LNCaP clone FGC (cell line): ENCODE measurements at places on chromosomes 7 and 10.

DNA sequence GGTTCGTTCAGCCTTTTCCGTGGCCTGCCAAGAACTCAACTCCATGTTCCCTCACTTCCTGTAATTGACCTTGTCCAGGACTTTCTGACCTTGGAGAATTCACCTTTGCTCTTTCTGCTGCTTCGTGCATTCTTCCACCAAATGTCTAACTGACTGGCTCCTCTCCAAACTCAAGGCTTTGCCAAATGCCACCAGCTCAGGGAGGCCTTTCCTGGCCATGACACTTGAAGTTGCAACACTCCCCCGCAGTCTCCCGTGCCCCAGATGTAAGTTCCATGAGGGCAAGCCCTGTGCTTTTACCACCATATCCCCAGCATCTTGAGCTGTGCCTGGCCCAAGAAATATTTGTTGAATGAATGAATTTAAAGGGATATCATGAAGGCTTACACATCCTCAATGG is 238.4 kb downstream of the ARHGAP21 start:
- no peak for DNase-seq

GRCh38 chr7:14685167-14685566 is 217.4 kb downstream of the DGKB start:
- DNase-seq: no peak

DNA sequence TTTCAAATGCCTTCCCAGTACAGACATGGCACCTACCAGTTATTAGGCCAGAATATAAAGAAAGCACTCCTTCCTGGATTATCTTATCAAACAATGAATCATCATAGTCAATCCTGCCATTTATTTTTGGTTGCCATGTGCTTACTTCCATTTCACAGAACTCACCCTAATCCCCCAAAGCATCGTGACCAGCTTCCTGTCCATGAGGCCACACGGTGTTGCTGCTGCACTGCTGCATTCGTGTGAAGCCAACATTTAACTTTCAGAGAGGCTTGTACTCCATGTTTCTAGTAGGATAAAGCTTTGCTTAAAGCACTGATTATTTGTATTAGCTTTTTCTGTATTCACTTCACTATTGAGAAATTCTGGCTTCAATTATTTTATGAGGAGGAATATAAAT is 14.4 kb downstream of the COL28A1 start:
- no peak for DNase-seq

DNA sequence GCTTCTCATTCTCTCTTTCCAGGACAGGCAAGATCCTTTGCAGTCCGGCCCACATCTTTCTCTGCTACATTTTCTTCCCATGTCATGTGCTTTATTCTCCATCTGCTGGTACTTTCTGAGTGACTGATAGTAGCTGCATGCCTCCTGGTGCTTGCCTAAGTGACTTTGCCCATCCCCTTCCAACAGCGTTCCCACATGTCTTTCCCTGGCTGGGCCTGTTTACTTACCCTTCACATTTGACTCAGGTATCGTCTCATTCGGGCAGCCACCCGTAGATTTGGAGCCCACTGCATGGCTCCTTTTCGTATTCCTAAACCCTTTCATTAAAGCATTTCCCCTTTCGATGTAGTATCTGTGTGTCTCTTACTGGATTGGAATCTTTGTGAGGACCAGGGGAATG is 24.6 kb downstream of the TYW1 start:
- no peak for DNase-seq

- no peak for DNase-seq
Measured at GRCh38 chr10:95579835-95580535, 18.8 kb upstream of the SORBS1 start.

DNA sequence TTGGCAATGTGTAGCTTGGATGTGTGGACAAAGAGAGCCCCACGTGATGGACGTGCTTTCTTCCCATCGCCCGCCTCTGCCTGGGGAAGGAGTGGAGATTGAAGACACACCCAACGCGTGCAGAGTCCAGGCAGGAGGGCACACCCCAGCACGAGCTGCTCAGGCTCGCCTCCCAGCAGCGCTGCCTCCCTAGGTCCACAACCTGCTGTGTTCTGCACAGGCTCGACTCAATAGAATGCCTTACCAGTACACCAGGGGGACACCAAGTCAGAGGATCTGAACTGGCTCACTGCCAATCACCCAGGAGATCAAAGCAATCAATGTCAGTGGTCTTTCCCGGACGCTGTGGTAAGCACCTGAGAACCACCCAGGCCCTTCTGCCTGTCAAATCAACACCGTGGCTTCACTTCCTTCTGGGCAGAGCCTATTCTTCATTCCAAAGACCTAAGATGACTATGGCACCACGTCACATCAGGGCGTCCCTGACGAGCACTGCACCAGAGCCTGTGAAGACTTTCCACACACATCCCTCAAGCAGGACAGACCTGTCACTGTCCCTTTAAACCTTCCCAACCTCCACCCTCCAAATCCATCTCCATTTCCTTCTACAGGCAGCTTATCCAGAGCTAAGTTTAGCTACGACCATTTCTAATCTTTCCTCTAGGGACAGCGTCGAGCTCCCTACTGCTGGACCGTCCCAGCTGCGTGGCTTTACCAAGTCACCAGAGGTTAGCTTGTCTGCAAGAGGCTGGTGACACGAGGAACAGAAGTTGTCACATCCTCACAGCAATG is 72.3 kb downstream of the AMZ1 start:
- peak; percentile 26 for DNase-seq

DNA sequence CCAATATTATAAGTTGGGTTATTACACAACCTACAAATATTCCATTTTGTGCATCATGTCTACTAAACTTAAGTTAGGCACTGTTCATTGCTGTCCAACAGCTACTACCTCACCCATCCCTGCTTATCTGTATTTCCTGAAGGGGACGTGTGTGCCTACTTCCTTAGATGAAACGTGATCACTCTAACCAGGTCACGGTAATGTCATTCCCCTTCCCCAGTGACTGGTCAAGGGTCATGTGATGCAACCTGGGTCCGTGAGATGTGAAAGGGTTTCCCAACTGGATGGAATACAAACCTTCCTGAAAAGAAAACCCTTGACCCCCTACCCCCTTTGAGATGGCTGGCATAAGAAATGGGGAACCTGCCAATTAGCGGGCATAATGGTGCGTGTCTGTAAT is 1.6 kb upstream of the NSMCE4A start:
- DNase-seq: no peak

GRCh38 chr7:95190515-95190914 is 133.8 kb downstream of the PON1 start:
- no peak for DNase-seq

- DNase-seq: no peak
Measured at GRCh38 chr7:151062399-151063211, 3.2 kb downstream of the SLC4A2 start.

GRCh38 chr7:39746103-39746819 is 122.9 kb downstream of the RALA start:
- DNase-seq: no peak

DNA sequence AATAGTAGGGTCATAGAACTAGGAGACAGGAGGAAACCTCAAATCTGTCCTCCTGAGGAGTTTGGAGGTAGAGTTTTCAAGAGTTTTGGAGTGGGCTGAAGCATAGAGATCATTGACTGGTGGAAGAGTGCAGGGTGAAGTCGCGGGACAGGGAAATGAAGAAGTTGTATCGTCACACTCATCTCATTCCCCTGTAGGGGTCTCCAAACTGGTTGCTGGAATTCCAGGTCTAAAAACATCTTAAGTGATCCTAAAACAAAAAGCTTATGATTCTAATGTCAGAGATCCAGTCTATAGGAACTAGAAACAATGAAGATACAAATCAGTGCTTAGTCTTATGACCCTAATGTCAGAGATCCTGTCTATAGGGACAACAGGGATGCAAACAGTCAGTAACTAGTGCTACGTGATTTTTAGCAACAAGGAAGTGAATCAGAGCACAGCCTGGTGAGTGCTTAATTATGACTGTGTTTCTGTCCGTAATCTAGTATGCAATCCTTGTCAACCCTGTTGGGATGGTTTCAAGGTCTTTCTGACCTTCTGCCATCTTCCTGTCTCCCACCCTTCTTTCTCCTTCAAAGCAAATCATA is 139.4 kb downstream of the SKIDA1 start:
- no peak for DNase-seq

DNA sequence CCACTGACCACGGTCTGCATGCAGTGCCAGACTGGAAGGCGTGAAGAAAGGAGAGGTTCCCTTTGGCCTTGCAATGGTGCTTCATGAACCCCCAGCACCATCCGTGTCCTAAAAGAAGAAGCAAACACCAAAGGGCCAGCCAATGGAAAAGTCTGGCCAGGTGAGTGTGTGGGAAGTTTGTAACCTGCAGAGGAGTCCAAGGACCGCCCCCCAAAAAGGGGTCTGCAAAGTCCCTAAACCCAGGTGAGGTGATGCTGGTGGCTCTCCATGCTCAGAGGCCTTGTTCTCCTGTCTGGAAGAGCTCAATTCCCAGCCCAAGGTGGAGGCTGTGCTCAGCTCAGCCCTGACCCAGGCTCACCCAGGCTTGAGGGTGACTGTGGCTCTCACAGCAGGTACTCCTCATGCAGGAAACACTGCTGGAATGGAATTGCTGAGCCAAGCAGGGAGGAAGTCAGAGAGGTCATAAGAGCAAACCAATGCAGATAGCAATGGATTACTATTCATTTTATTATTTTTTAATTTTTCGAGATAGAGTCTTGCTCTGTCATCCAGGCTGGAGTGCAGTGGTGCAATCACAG is 52.4 kb upstream of the NANOS1 start:
- DNase-seq: no peak

DNA sequence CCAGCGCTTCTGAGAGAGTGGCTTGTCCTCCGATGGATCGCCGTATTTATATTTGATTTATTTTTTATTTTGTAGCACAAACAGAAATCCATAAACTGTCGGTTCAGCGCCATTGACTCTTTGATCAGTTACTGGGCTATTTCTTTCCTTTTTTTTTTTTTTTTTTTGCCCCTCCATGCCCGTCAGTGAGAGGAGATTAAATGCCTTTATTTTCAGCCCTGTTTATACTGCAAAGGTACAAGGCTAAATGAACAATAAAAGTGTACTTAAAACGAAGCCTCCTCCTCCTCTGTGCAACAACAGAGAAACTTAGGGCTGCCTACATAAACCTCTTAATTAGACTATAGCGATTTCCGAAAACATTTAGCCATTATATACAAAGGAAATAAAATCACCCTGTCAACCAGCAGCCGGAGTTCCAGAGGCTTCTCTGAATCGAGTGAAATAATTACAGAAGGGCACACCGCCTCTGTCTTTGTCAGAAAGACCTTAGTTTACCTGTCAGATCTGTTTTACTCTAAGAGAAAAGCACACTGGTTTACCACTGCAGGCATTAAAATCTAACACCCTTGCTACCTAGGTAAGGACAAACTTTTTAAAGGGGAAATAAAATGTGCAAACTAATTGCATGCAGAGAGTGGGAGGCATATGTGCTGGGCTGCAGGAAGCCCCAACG is 3.5 kb downstream of the EBF3 start:
- no peak for DNase-seq

DNA sequence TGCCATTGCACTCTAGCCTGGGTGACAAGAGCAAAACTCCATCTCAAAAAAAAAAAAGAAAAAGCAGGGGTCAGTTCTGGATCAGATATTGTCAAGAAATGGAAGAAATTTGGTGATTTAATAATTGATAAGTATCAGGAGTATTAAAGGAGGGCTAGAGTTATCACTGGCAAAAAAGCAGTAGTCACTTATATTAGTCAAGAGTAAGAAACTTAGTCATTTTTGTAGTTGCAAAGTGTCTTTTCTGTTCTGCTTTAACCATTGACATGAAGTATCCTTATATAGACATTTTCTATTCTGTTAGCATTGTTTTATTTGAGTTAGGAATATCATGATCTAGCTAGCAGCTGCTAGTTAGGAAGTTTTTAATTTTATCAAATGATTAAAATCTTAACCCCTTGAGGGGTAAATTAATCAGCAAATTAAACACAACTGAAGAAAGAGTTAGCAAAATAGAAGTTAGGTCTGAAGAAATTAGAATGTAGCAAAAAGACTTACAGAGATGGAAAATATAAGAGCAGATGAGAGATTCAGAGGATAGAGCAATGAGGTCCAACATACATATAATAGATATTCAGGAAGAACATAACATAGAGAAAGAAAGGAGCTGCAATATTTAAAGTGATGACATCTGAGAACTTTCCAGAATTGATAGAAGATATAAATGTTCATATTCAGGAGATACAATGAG is 7.3 kb upstream of the CCDC6 start:
- DNase-seq: no peak

- no peak for DNase-seq
Measured at GRCh38 chr7:134302120-134302519, 14.6 kb downstream of the SLC35B4 start.

- DNase-seq: peak; percentile 72
Measured at GRCh38 chr7:46932306-46932675, 649.6 kb downstream of the TNS3 start.

GRCh38 chr7:96720843-96721242 is 11.2 kb upstream of the SEM1 start:
- no peak for DNase-seq

DNA sequence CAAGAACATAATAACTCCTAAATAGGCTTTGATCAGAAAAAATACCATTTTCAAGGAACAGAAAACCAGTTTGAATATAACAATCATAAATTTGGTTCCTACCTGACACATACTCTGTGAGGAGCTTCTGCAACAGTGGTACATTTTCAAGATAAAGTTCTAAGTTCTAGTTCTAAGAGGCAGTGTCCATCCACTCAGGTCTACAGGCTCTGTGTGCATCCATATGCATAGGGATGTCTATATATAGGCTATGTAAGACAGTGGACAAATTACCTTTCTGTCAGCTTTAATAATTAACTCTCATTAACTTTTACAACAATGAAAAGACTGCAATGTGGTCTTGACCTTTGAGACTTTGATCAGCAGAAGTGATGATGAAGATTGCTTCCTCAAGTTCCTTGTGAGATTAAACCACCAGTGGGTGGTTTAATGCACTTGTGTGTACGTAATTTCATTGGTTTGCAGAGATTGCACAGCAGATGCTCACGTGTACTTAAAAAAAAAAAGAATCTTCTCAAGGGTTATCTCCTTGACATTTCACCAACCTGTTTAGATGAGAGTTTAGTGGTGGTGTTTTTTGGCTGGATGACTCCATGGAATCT is at the start of gene SLC26A3:
SLC26A3 (minus strand) TSS at position 215 of the 602 bp plus-strand sequence. CDS start 8,714 bp downstream, outside the sequence.
- DNase-seq: no peak

DNA sequence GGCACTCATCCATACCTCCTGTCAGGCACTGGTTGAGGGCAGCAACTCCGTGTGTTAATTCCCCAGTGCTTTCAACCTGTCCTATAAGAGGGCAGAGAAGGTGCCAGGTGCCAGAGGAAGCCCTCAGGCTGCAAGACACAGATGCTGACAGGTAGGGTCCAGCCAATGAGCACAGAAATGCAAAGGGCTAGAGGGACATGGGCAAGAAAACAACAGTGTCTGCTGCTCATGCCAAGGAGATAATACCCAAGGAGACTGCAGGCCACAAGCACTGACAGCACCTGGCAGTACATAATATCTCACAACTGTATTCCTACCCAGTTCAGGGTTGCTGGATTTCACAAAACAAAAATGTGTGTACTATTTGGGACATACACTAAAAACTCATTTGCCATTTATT is 38.4 kb upstream of the TM9SF3 start:
- no peak for DNase-seq

GRCh38 chr7:37348982-37349381 is 99.7 kb downstream of the ELMO1 start:
- DNase-seq: no peak

GRCh38 chr10:105974803-105975456 is 1189.6 kb downstream of the SORCS1 start:
- no peak for DNase-seq

- DNase-seq: no peak
Measured at GRCh38 chr10:79627075-79627474, 16.3 kb downstream of the SFTPA1 start.
